ENCODE measurements at places on chromosomes 16 and 17. TPM values are rescaled to one million over a fixed set of nuclear protein-coding genes. Genes with fewer than 3 reads are reported as not detected.

The RRAD gene
- total RNA-seq: 49.1 TPM

- no peaks in the 10 kb centered on the region for H3K36me3 ChIP-seq
- H3K27ac ChIP-seq: no peak overlapping the region
- H3K27me3 ChIP-seq: no peaks in the 10 kb centered on the region
- no peak for DNase-seq
These were observed 36.6 kb downstream of the RAB11FIP4 start for GRCh38 chr17:31428111-31428510.

- H3K36me3 ChIP-seq: no peaks in the 10 kb centered on the region
- DNase-seq: no peak
- H3K27ac ChIP-seq: no peak overlapping the region
- no peaks in the 10 kb centered on the region for H3K4me1 ChIP-seq
These were observed 413.4 kb downstream of the KCNJ2 start for GRCh38 chr17:70582777-70583176.

DNA sequence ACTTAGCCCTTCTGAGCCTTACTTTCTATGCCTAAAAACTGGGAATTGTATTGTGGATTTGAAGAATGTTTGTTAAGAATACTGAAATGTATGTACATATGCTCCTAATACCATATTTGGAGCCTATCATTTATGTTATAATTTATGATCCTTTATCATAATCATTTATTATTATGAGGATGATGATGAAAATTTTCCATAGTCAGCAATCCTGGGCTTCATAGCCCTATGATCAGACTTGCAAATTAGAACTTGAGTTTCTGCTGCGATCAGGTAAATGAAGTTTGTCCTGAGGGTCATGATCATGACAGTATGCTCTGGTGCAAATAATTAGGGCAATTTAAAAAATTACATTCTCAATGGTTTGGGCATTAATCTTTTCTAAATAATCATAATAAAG lies 147.4 kb downstream of the CA10 start:
- H3K36me3 ChIP-seq: no peaks in the 10 kb centered on the region
- H3K27ac ChIP-seq: no peak overlapping the region
- H3K4me1 ChIP-seq: no peaks in the 10 kb centered on the region
- no peak overlapping the region for H3K4me3 ChIP-seq
- no peaks in the 10 kb centered on the region for H3K27me3 ChIP-seq

DNA sequence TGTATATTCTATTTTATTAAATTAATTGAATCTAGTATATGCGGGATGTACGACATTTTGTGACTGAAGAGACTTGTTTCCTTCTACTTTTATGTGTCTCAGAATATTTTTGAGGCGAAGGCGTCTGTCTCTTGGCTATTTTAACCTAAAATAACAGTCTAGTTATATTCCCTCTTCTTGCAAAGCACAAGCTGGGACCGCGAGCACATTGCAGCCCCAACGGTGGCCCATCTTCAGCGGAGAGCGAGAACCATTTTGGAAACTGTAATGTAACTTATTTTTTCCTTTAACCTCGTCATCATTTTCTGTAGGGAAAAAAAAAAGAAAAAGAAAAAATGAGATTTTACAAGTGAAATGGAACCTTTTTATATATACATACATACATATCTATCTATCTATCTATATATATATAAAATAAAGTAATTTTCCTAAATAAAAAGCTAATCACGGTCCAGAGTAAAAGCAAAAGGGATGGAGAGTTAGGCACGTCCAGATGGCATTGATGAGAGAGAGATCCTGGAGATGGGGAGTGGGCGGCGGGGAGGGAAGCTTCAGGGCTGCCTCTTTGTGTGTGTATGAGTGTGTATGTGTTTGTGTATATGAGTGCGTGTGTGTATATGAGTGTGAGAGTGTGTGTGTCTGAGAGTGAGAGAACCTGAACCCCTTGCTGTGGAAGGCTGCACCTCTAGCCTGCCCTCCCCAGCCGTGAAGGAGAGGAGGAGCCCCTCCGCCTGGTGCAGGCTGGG lies 7.5 kb upstream of the ABCC3 start:
- no peaks in the 10 kb centered on the region for H3K36me3 ChIP-seq
- H3K4me1 ChIP-seq: peaks cover 8% of the 10 kb centered on the region
- no peak overlapping the region for H3K4me3 ChIP-seq
- no peak for DNase-seq
- no peak overlapping the region for H3K27ac ChIP-seq

Measured in vagina (tissue), 2 donors.